ENCODE measurements at places on chromosomes 5 and 9. TPM values are rescaled to one million over a fixed set of nuclear protein-coding genes. Genes with fewer than 3 reads are reported as not detected.

CCL28 gene
- total RNA-seq = 2.2 TPM

CD14 gene
- total RNA-seq = 2.2 TPM

PCDHGA2 gene
- total RNA-seq = 0.33 TPM

ZNF300 gene
- total RNA-seq = 15.4 TPM

SLC1A3 gene
- total RNA-seq = 9.6 TPM

LCN1 gene
- not detected for total RNA-seq

PCAT7 gene
- not detected for total RNA-seq

ANKRD18B gene
- total RNA-seq = 12.5 TPM

NME5 gene
- not detected for total RNA-seq

MSX2 gene
- 5.6 TPM for total RNA-seq

DOK3 gene
- 6.0 TPM for total RNA-seq

S1PR3 gene
- 2.7 TPM for total RNA-seq

IL17B gene
- total RNA-seq = not detected

HRCT1 gene
- total RNA-seq = 4.4 TPM

RNF183 gene
- total RNA-seq = not detected

DOCK8 gene
- total RNA-seq = 5.7 TPM

PHYKPL gene
- 115 TPM for total RNA-seq
